Hepatocyte (in vitro differentiated cells): ENCODE measurements at places on chromosomes 16 and 17. TPM values are rescaled to one million over a fixed set of nuclear protein-coding genes. Genes with fewer than 3 reads are reported as not detected.

The KRTAP9-2 gene
- total RNA-seq, result not detected in 2 replicates

GRCh38 chr17:56902348-56902747 lies 11.5 kb downstream of the TRIM25 start:
- no peaks in the 10 kb centered on the region for H3K36me3 ChIP-seq
- H3K4me3 ChIP-seq, result no peak overlapping the region
- DNase-seq, result no peak
- H3K27me3 ChIP-seq, result no peaks in the 10 kb centered on the region

DNA sequence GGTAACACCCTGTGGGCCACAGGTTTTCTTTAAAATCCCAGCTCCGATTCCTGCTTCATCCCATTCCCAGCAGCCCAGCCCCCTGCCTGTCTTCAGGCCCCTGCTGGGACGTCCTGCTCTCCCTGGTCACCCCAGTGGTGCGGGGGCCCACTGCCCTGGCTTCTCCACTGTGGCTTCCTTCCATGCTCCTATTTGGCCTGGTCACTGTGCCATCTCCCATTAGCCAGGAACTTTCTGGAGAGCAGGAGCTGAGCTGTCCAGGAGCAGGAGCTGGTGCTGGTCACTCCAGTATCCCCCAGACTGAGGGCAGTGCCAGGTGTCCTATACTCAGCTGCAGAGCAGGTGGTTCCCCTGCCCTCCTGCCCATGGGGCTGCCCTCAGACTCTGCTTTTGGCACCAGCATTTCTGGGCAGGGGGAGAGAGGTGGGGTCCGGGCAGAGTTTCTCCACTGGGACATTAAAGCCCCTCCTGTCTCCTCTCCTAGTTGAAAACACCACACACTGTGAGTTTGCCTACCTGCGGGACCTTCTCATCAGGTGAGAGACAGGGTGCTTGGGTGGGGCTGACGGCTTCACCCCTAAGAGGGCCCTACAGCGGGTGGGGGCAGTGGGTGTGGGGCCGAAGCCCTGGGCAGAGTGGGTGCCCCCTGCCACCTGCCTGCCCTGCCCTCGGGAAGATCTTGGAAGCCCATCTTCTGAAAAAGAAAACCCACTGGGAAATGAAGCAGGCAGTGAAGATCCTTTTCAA lies 356.2 kb downstream of the SEC14L1 start:
- DNase-seq, result peak; percentile 2
- H3K4me3 ChIP-seq, result no peak overlapping the region
- no peaks in the 10 kb centered on the region for H3K36me3 ChIP-seq
- no peaks in the 10 kb centered on the region for H3K4me1 ChIP-seq
- no peak overlapping the region for H3K27ac ChIP-seq
- no peaks in the 10 kb centered on the region for H3K27me3 ChIP-seq

DNA sequence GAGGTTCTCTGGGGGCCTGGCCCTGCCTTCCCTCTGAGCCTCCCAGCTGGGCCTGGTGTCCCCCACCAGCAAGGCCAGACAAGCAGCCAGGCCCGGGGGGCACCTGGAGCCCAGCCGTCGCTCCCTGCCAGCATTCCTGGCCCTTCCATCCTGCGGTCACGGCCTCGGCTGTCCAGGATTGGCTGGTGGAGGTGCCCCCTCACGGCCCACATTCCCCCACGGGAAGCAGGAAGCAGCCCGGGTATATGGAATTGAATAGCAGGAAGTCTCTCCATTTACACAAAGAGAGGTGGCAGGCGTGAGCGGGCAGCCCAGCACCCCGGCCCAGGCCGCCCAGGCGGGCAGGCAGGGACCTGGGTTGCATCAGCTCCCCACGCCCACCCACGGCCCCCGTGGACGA lies 14.5 kb downstream of the TRAF7 start:
- no peaks in the 10 kb centered on the region for H3K4me1 ChIP-seq
- no peaks in the 10 kb centered on the region for H3K36me3 ChIP-seq
- no peak overlapping the region for H3K27ac ChIP-seq
- no peak overlapping the region for H3K4me3 ChIP-seq
- H3K27me3 ChIP-seq, result no peaks in the 10 kb centered on the region

The NMT1 gene
- total RNA-seq, result 68.5 and 71.2 TPM in 2 replicates

DNA sequence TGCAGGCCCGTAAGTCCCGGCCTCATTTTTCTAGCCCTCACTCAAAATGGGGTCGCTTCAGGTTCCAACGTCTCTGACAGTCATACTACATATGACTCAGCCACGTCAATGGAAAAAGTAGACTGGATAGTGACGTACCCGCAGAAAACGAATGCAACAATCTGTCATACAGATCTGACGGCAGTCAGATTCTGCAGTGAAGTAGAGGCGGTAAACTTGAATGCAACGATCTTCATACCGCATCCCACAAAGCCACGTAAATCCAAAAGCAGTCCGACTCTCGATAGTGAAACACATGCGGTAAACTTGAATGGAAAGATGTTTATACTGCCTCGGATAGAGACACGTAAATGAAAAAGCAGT lies 38.4 kb upstream of the ARL4D start:
- no peaks in the 10 kb centered on the region for H3K36me3 ChIP-seq
- DNase-seq, result peak; percentile 73
- H3K4me1 ChIP-seq, result peaks cover 6% of the 10 kb centered on the region
- no peaks in the 10 kb centered on the region for H3K27me3 ChIP-seq
- peak overlapping the region; percentile 96 for H3K27ac ChIP-seq

DNA sequence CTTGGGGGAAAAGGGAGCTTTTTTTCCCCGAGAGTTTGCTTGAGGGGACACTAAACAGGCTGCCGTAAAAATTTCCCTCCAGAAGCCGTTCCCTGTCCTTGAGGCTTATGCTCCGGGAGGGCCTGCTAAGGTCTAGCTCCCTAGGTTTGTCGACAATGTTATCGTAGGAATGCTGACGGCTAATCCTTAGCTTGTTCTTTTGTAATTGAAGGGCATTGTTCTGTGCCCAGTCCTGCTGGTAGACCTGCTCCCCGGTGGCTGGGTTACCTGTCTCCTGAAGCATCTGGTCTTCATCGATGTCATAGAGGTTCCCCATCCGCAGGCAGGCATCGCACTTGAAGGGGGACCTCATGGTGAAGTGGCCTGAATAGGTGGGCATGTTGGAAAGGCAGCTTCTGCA lies 418.7 kb downstream of the GRIN2A start:
- no peaks in the 10 kb centered on the region for H3K4me1 ChIP-seq
- no peaks in the 10 kb centered on the region for H3K27me3 ChIP-seq
- H3K36me3 ChIP-seq, result no peaks in the 10 kb centered on the region
- H3K27ac ChIP-seq, result no peak overlapping the region
- H3K4me3 ChIP-seq, result no peak overlapping the region

The NPIPA3 gene
- total RNA-seq, result 0.30 and 0.88 TPM in 2 replicates

GRCh38 chr17:9935408-9935807 lies 30.3 kb upstream of the RCVRN start:
- peaks cover 16% of the 10 kb centered on the region for H3K4me1 ChIP-seq
- no peak overlapping the region for H3K4me3 ChIP-seq
- no peaks in the 10 kb centered on the region for H3K36me3 ChIP-seq
- H3K27ac ChIP-seq, result peak overlapping the region; percentile 61
- DNase-seq, result no peak

GRCh38 chr16:68417711-68418301 lies 30.5 kb downstream of the SMPD3 start:
- peaks cover 9% of the 10 kb centered on the region for H3K4me1 ChIP-seq
- DNase-seq, result peak; percentile 48
- peak overlapping the region; percentile 66 for H3K27ac ChIP-seq
- H3K27me3 ChIP-seq, result no peaks in the 10 kb centered on the region
- H3K36me3 ChIP-seq, result no peaks in the 10 kb centered on the region
- no peak overlapping the region for H3K4me3 ChIP-seq

The MT1B gene
- not detected in 2 replicates for total RNA-seq

GRCh38 chr17:27106347-27106981 lies 187.4 kb upstream of the WSB1 start:
- no peak overlapping the region for H3K4me3 ChIP-seq
- no peaks in the 10 kb centered on the region for H3K27me3 ChIP-seq
- DNase-seq, result no peak
- no peak overlapping the region for H3K27ac ChIP-seq
- H3K4me1 ChIP-seq, result no peaks in the 10 kb centered on the region
- no peaks in the 10 kb centered on the region for H3K36me3 ChIP-seq

The MYH8 gene
- not detected in 2 replicates for total RNA-seq

GRCh38 chr16:65981057-65981456 lies 385.4 kb upstream of the CDH5 start:
- no peak overlapping the region for H3K4me3 ChIP-seq
- H3K36me3 ChIP-seq, result no peaks in the 10 kb centered on the region
- no peaks in the 10 kb centered on the region for H3K4me1 ChIP-seq
- no peaks in the 10 kb centered on the region for H3K27me3 ChIP-seq
- no peak for DNase-seq

DNA sequence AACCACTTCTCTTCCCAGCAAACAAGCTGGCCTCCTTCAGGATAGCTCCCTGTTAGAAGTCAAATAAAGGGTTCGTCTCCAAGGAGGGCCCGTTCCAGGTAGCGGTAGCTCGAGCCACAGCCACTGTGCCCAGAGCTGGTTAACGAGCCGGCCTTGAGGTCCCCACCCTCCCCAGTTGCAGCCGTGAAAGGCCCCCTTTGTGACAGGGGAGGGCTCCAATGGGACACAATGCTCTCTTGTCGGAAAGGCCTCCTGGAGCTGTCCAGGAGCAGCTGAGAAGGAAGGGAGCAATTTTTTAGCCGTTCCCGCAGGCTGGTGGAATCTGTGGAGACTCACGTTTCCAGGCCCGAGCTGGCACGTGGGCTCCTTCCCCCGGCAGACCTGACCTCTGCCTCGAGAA lies 29.9 kb upstream of the FOXF1 start:
- H3K4me3 ChIP-seq, result no peak overlapping the region
- H3K4me1 ChIP-seq, result peaks cover 3% of the 10 kb centered on the region
- no peak for DNase-seq
- peaks cover 8% of the 10 kb centered on the region for H3K27me3 ChIP-seq

DNA sequence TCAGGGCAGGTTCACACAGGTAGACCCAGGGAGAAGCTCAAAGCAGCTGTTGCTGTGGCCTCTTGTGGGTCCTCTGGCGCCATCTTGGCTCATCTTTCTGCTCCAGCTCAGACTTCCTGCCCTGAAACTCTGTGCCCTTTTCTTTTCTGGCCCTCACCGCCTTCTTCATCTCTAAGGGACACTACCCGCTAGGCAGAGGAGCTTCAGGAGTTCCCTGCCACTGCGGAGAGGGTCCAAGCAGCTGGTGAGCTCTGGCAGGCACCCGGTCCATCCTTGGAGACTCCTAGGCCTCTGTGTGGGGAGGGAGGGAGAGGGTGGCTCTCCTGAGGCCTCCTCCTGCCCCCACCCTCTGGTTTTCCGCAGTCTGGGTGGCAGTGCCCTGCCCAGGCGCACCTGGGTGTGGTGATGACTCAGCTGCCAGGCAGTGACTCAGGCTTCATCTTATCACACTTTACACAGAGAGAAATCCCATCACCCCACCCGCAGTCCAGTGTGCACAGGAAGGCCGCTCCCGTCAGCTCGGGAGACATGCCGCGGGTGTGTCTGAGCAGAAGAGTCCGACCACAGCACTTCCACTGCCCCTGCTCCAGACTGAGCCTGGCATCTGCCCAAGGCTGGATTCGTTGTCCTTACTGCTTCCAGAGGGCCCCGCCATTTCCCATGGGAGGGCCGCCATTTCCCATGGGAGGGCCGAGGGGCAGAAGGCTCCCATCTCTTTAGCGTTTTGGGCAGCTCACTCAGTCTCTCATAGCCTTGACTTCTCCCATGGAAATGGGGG lies 7.3 kb downstream of the NT5C start:
- H3K36me3 ChIP-seq, result no peaks in the 10 kb centered on the region
- no peak overlapping the region for H3K4me3 ChIP-seq
- peak; percentile 91 for DNase-seq
- H3K27ac ChIP-seq, result peak overlapping the region; percentile 96

DNA sequence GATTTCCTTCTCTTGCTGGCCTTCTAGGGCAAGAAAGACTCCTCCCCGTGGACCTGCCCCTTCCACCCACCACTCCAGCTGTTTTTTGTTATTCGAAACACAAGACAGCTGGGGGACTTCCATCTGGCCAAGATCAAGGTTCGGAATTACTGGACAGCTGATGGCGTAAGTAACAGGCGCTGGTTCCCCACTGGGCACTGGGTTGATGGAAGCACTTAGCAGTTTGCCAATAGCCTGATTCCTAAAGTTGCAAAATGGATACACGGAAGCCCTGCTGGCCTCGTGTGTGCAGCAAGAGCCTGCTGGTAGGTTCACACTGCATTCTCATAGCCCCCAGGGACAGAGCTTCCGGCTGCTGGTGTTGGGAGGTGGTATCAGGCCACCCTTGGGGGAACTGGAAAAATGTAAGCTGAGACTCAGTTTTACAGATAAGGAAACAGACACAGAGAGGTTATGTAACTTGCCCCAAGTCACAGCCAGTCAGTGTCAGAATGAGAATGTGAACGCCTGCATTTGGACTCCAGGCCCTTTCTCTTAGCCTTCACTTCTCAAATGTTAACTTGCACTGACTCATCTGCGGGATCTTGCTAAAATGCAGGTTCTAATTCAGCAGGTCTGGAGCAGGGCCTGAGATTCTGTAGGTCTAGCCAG lies 171.7 kb downstream of the KATNIP start:
- no peaks in the 10 kb centered on the region for H3K36me3 ChIP-seq
- H3K4me1 ChIP-seq, result peaks cover 45% of the 10 kb centered on the region
- peak overlapping the region; percentile 75 for H3K27ac ChIP-seq
- DNase-seq, result peak; percentile 58
- H3K4me3 ChIP-seq, result no peak overlapping the region
- no peaks in the 10 kb centered on the region for H3K27me3 ChIP-seq

DNA sequence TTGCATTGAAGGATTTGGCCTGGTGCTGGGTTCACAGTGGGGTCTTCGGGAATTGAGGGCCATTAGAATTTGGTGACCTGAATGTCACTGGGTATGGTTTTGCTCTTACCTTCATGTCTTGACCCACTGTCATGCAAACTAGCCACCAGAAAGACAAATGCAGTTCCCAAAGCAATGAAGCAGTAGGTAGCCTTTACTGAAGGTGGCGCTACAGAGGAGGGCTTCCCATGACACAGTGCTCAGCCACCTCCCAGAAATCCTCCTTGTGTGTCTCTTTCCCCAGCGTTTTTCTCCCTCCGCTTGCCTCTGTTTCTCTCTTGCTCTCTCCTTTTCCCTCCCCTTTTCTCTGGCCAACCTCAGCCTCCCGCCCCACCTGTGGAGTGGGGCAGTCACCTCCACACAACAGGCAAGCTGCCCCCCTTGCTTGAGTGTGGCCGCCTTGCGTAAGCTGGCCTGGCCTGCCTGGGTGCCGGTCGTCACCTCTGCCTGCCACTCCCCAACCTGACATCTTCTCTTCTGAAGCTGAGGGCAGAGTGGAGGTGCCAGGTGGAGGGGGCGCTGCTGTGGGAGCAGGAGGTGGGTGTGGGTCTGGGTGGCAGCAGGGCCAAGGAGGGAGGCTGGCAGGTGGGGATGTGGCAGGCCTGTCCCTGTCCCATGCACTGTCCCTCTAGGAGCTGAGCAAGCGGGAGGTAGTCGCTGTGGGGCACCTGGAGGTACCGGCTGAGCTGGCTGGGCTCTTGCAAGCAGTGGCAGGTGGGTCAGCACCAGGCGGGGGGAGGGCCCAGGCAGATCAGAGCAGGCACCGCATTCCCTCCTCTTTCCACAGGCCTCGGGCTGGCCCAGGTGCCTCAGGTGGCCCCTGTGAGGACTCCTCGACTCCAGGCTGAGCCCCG lies 34.7 kb downstream of the MYO15A start:
- no peaks in the 10 kb centered on the region for H3K27me3 ChIP-seq
- H3K4me1 ChIP-seq, result peaks cover 6% of the 10 kb centered on the region
- H3K27ac ChIP-seq, result no peak overlapping the region
- DNase-seq, result no peak

The JPH3 gene
- 2.3 and 4.8 TPM in 2 replicates for total RNA-seq

The TBC1D3H gene
- not detected in 2 replicates for total RNA-seq

GRCh38 chr16:65118871-65119270 lies 3.0 kb downstream of the CDH11 start:
- peak overlapping the region; percentile 76 for H3K4me3 ChIP-seq
- peaks cover 9% of the 10 kb centered on the region for H3K27me3 ChIP-seq
- peaks cover 28% of the 10 kb centered on the region for H3K4me1 ChIP-seq
- no peak for DNase-seq
- no peaks in the 10 kb centered on the region for H3K36me3 ChIP-seq
- peak overlapping the region; percentile 99 for H3K27ac ChIP-seq

GRCh38 chr16:17374668-17375255 lies 96.0 kb downstream of the XYLT1 start:
- H3K36me3 ChIP-seq, result no peaks in the 10 kb centered on the region
- no peak overlapping the region for H3K4me3 ChIP-seq
- no peaks in the 10 kb centered on the region for H3K27me3 ChIP-seq
- H3K4me1 ChIP-seq, result peaks cover 36% of the 10 kb centered on the region
